ENCODE measurements at places on chromosomes 6 and 20.
A peak's percentile ranks its signal among the peaks of the same experiment; 100 is the strongest.

GRCh38 chr6:39792540-39793450 is 619 bp downstream of the DAAM2 start:
- DNase-seq = no peak

DNA sequence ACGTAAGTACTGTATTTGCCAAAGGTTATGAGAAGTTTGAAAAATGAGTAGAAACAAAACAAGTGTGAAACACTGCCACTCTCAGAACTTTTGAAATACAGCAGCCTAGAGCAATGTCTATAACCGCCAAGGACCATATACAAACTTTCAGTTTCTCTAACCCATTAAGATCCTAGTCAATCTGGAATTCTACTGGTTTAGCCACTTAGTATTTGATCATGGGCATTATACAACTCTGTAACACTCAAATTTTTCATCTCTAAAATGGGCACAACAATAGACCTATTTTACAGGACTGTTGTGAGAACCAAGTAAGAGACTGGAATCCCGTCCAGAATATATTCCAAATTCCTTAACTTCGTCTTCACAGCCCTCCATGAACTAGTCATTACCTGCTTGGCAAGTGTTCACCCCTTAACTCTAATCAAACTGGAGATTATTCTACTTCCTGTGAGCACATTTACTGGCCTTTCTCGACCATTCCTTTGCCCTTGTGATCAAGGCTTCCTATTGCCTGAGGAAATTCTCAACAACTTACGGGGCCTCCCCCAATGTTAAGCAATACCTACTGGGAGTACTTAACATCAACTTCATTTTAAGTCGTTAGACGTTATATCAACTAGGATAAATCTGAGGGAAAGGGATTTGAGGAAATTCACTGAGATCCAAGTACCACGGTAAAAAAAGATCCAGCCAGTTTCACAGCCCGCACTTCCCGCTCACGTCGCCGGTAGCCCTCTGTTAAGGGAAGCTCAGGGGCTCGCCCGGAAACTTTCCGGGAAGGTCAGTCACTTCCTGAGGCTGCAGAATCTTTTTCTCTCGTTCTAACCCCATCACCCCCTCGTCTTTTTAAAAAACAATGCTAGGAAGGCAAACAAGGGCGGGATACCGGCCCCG is 1.1 kb downstream of the EIF2S2 start:
- DNase-seq = no peak

DNA sequence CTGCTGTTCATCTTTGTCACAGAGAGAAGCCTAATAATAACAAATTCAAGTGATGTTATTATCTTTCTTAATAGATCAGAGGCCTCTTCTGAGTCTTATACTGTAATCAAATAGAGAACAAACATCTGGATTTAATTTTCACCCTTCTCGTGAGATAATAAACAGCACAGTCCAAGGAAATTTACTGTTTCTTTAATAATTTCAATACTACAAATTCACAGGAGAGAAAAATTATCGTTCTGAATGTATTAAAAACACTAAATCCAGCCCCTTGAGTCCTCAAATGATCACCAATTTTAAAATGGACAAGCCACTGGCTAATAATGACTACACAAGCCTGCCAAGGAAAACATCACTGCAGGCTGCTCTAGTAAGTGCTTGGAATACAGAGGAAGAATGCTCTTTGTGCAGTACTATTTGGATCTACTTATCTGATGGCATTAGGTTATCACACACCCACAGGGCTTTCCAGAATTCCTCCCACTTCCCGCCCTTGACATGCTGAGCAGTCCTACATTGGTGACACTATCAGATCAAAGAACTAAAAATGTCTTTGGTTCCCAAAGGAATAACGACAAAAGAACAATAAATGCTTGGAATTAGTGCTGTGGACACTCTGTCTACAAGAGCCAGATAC is 38.1 kb downstream of the SYNE1 start:
- no peak for DNase-seq

DNA sequence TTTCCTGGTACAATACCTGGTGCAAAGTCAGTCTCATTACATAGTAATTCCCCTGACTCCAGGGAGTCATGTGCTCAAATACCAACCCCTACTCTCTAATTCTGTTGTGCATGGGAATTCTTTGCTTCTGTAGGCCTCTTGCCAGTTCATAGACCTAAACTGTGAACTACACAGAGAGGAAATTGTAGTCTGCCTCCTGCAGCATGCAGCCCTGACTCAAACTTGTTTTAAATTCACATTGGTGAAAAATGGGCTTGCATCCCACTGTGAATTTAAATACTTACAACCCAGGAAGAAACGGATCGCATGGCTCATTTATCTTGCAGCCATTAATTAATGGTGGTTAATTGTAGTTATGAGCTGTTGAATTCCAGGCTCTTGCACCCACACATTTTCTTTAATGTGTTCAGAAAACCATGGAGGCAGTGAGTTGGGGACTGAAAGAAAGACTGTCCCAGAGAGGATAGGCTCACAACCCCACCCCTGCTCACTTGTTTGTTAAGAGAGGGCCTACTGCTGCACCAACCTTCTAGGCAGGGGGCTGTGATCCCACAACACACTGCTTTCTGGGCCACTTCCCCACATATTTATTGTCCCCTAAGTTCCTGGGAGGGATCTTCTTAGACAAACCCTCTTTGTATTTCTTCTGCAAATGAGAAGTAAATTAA is 579.1 kb downstream of the DHX35 start:
- no peak for DNase-seq

- peak; percentile 64 for DNase-seq
These were observed 121.5 kb upstream of the NEDD9 start for GRCh38 chr6:11353921-11354389.

DNA sequence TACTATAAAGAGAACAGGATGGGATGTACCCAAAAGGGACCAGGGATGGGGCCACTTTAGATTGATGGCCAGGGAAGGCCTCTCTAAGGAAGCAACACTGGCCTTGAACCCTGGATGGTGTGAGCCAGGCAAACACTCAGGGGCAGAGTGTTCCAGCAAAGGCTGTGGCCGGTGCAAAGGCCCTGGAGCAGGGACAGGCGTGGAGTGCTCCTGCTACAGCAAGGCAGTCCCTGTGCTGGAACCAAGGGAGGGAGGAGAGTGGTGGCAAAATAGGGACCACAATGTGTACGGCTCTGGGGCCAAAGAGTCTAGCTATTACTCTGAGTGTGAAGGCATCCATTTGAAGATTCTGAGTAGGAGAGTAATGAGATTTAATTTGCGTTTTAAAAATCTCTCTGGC is 131.6 kb downstream of the BMP7 start:
- DNase-seq = no peak

- no peak for DNase-seq
These were observed 4.1 kb upstream of the PREX1 start for GRCh38 chr20:48831718-48832404.

DNA sequence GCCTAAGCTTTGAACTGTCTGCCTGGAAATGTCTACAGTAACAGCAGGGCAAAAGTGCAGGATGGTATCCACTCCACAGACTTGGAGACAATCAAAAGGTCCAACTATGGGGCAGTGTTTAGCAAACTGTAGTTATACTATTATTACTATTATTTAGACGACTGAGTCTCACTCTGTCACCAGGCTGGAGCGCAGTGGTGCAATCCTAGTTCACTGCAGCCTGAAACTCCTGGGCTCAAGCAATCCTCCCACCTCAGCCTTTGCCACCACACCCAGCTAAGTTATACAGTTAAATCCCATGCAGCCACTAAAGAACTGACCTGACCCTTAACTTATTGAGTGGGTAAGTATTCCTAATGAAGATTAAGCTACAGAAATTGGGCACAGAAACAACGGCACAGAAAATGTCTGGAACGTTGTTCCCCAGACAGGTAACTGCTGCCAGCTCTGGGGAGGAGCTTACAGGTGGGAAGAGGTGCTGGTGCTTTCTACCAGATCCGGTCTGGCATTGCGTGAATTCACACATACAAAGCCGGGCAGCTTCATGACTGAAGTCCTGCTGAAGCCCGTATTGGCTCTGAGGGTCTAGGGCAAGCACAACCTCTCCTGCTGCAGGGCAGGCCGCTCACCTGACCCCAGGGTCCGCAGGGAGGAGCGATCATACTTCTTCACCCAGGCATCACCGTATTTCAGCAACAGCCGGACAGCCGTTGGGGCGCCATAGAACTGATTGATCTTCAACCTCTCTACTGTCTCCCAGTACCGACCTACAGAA is 27.0 kb upstream of the APMAP start:
- DNase-seq = no peak

- no peak for DNase-seq
These were observed 7.2 kb upstream of the HDAC2 start for GRCh38 chr6:113978084-113978675.

DNA sequence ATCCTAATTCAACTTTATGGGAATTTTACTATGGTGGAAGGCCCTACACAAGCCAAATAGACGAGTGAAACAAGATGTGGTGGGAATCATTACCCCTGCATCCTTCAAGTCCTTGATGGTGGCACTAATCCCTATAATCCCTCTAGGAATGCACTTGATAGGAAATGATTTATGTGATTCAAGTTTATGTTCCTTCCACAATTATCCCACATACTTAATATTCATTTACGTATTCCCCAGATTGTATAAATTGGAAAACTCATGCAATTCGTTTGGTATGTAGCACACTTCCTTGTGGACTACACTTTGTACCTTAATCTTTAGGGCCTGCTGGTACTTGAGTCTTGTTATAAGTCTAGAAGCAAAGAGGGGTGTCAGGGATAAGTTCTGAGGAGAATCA is 40.8 kb downstream of the PKIB start:
- DNase-seq = no peak

DNA sequence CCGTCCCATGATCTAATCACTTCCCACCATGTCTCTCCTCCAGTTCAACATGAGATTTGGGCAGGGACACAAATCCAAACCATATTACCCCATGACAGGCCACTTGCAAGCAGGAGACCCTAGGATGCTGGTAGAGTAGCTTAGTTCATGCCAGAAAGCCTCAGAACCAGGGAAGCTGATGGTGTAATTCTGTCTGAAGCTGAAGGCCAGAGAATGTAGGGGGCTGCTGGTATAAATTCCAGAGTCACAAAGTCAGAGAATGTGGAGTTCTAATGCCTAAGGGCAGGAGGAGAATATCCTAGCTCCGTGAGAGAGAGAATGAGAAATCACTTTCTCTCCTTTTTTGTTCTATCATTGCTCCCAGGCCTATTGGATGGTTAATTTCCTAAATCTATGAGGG is 90.3 kb upstream of the IMPG1 start:
- no peak for DNase-seq

DNA sequence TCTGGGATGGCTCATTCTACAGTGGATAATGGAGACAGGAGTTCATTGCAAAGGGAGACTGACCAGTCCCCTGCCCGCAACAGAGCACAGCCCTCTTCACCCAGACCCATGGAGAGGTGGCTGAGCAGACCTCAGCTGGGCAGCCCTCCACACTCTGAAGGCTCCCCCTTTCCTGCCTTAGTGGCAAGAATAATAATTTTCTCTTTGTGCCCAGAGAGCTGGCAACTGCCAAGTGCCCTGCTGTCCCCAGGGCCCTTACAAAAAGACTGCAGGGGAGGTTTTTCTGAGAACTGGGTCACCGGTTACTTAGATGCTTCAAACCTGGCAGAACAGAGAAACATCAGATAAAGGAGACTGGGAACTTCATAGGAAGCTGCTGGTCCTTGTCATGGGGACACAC is 35.4 kb upstream of the ZNFX1 start:
- no peak for DNase-seq

DNA sequence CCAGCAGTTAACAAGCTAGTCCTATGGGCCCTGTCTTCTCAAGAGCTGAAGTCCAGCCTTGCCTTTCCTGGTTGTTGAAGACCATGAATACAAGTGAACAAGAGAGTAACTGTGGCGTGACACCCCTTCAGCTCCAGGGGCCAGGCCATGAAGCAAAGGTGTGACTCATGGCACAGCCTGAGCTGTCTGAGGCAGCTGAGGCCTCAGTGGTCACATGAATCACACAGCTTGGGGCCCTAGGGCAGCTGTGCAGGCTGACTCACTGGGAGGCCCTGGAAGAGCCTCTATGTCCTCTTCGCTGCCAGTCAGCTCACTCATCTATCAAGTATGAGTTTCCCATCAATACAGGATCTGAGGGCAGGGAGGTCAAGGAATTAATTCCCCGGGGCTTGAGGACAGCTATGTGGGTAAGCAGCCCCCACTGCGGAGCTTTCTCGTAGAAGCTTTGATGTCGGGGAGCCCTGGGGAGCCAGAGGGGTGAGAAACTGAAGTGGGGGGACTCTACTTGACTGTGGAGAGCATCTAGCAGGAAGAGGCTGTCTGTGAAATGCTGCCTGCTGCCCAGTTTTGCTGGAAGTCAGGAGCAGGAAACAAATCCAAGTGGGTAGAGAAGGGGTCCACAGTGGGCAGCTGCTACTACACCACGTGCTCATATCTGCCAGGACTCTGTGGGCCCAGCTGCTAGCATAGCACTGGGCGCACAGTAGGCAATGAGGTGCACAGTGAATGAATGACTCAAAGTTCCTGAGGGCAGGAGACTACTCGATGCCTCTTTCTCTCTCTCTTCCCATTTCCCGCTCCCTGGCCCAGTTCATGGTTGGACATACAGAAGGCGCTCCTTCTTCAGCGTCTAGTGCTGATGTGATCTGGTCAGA is 13.7 kb upstream of the FAM83C start:
- DNase-seq = no peak

DNA sequence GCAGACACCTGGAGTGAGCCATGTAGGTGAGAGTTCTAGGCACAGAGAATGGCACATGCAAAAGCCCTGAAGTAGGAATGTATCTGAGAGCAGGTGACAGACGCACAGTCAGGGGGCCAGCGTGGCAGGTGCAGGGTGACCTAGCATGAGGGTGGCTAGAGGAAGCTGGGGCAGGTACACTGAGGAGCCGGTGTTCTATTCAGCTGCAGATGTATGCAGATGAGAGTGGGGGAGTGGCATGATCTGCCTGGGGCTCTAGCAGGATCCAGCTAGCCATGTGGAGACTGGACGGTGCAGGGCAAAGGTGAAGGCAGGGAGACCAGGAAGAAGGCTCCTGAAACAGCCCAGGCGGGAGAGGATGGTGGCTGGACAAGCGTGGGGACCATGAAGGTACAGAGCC is 10.7 kb downstream of the PEDS1 start:
- no peak for DNase-seq

DNA sequence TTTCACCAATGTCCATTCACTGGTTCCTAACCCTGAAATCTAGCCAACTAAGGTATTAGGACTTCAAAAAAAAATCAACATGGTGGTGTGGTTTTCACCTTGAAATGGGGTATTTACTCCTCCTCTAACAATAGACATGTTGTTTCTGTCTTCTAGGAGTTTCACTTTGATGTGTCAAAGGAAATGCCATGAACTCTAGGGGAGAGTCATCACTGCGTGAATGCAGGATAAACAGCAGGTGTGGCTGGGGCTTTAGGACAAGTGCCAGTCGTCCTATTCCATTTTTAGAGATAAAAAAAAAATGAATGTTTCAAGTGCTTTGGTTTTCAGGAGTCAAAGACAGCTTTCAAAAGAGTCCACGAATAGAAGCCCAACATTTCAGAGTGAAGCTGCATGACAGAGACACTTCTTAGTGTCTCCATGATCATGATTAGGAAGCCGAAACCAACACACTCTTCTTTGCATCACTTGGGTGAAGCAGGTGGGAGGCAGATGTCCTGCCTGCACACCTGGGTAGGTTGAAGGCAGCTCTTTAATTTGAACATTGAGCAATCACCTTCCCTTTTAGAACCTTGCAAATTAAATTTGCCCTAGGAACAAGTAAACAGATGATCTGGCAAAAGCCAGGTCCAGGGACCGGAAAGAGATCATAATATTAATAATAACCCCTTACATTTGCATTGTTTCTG is 328.5 kb upstream of the PRDM1 start:
- no peak for DNase-seq

- peak; percentile 52 for DNase-seq
These were observed 113.2 kb downstream of the VIP start for GRCh38 chr6:152863618-152864326.
